ENCODE measurements at places on chromosomes 4 and X.

DNA sequence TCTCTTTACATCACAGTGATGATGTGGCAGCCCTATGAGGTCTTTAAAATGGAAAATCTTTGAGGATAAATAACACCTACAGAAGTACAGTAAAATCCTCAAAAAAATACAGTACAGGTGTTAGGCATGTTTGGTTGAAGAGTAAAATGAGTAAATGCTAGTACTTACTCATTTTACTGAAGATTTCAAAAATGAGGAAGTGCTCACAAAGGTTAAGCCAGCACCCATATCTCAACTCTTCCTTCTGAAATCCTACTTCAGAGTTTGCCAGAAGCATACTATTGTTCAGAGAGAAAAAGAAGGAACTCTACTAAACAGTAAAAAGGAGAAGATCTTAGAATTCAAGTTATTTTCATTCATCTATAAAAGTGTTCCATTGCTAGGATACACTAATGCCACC, 130.9 kb downstream of the CBR4 start:
- no peak for DNase-seq

DNA sequence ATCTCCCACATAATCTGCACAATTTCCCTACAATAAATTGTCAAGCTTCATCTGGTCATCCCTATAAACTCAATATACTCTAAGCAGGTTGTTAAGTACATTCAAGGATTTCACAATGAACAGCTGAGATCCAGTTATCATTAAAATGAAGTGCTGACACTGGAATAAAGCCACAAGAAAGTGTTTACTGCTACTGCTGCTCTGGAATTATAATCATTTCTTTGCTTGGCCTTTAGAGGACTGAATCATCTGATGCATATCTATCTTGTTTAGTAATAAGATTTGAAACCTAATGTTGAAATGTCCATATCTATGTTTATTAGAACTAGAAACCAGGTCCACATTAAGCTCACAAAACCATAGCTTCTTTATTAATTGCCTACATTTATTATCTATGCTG, 338.6 kb upstream of the ZFP42 start:
- DNase-seq = no peak

GRCh38 chrX:32281853-32282252, 929.5 kb downstream of the DMD start:
- no peak for DNase-seq

DNA sequence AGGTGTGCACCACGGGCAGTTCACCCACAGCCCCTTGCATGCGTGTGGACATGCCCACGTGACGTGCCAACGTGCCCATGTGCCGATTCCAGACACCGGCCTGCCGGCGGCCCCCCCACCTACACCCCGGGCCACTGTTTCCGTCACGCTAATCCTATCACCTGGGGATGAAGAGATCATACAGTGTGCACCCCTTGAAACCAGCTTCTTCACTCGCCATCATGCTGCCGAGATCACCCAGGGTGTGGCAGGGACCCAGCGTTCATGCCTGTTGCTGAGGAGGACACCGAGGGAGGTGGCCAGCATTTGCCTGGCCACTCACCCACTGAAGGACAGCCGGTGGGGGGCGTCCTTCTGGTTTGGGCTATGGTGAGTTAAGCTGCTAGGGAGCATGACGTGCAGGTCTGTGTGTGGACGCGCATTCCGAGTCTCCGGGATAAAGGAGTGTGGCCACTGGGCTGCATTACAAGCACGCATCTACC, 14.1 kb downstream of the CTBP1 start:
- DNase-seq = no peak

- peak; percentile 81 for DNase-seq
These were observed 236.1 kb downstream of the OPHN1 start for GRCh38 chrX:68196939-68197791.

DNA sequence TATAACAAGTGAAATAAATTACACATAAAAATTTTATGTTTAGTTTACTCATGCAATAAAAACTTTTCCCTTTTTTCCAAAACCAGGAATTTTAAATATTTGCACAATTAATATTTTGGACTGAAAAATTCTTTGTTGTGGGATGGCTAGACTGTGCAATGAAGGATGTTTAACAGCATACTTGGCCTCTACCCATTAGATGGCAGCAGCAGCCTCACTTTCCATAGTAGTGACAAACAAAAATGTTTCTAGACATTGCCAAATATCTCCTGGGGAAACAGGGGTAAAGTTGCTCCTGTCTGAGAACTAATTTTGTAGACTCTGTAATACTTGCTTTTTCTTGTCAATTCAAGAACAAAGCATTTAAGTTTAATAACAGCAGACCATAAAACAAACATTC, 49.8 kb downstream of the SCLT1 start:
- DNase-seq = no peak

- no peak for DNase-seq
These were observed 50.8 kb upstream of the ELF2 start for GRCh38 chr4:139227729-139228404.

DNA sequence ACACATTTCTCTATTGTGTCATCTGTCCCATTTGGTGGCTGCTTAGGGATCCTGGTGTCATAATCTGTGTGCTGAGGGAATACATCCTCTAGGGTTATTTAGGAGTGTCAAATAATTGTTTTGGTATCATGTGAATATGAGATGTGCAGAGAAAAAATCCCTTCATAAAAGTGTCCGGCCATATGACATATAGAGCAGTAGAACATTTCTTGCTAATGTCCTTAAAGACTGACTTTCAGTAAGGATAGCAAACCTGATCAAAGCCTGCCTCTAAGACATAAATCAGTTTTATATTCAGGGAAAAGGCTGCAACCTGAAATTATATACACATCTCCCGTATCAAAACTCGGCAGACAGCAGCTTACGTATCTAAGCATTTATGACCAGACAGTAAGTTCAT, 211.6 kb downstream of the ADAM29 start:
- no peak for DNase-seq

DNA sequence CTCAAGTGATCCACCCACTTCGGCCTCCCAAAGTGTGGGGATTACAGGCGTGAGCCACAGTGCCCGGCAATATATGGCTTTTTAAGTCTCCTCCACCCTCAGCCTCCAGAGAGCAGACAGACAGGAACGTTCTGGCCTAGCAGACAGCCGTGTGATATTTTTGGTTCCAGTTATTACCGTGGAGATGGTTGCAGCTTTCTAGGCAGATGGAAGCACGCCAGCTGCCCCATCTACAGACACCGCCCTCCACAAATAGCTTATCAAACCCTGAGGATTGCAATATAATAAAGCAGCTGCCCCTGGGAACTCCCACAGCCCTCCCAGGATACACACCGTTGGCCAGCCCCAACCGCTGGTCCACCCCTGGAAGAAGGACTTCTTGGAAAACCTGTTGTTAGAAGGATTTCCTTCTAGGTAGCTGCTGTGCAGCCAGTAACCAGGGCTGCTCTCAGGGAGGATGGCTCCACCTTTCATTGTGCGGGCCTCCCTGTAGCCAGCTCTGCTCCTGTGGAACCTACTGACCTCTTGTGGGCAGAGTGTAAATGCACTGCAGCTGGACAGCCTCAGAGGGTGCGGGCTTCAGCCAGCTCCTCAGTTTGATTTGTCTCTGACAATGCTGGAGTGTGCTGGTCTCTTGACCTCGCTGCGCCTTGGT, 44.0 kb downstream of the SLC25A5 start:
- peak; percentile 68 for DNase-seq

DNA sequence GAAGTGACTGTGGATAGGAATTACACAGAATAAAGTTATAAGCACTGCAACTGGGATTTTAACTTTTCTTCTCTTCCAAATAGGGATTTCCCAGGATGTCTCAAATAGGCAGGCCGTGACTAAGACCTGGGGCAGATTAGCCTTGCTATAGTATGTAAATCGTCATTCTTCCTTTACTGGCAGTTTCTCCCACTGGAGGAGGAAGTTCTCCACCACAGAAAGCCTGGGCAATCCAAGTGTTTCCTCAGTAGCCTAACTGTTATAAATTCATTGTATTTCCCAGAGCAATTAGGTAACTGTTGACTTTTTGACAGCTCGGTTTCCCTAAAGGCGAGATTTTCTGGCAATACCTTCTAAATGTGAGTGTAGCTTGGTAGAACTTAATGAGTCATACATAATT, at the start of gene TNIP3:
Gene TNIP3 (minus strand): TSS at position 31 of the 400 bp plus-strand sequence. CDS start 196 bp downstream, outside the sequence.
- DNase-seq = no peak

DNA sequence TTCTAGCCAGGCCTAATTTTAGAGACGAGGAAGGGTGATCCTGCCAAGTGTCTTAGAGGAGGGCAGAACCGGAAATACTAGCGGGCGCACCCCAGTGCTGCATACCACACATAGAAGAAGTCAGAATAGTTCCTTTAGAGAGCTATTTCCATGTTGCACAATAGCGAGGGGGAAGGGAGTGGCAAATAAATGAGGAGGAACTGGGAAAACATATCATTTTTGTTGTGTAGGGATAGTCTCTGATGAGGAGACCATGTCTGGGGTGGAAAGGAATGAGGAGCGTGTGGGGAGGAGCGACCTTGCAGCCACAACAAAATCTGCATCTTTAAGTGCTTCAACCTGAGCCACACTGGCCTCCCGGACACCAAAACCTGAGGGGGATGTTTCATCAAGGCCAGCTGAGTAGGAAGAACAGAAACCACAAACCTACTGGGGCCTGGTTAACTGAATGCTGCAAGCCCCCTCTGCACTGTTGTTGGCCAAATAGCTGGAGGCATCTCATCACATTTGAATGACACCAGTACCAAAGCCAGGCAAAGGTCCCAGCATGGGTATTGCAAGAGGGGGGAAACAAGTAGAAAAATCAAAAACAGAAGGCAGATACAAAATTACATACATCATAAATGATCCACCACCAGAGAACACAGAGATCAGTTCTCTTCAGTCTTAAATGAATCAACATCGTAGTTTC, 26.7 kb upstream of the C1QTNF7 start:
- no peak for DNase-seq

DNA sequence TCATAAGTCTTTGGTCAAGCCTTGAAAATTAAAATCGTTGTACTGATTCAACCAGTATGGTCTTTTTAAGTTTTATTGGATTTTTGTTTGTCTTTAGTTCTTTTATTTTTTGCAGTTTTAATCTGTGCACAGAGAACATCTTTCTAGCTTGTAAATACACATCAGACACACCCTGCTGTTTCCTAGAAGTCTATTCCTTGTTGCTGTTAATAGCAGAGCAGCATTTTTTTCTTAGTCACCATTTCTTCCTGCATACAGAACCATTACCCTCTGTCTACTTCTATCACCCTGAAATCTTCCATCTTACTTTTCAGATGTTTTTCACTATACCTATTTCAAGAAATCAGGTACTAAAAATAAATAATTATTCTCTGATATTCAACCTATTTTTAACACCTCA, 375.4 kb downstream of the GRID2 start:
- no peak for DNase-seq

DNA sequence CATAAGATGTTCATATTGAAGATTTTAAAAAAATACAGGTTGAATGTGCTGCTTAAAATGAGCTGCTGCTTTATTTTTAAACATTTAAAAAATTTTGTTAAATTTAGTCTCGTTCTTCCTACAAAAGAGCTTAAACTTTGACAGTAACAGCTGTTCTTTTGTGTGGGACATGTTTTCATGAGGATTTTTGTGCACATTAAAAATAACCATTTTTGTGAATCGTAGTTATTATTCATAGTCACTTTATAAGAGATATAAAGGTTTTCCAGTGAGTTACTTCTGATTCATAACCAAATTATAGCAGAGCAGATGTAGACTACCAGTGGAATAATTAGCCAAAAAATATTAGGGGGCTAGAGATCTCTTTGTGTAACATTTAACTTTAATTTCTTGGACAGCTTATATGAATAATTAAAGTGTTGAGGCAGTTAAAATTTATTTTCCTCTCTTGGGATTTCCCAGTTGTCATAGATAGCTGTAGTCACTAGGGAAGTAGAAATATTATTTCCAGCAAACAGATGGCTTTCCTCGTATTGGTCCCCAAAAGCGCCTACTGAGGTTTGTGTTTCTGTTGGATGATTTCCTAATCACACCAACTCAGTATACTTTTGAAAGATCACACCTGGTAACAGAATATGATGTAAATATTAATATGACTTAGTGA, 24.2 kb downstream of the RBPJ start:
- DNase-seq = no peak

GRCh38 chr4:39303871-39304270, 62.3 kb downstream of the RFC1 start:
- DNase-seq = no peak

- no peak for DNase-seq
These were observed 186.9 kb upstream of the STK26 start for GRCh38 chrX:131836161-131836560.

GRCh38 chrX:127177966-127178365, 358.4 kb downstream of the PRR32 start:
- no peak for DNase-seq

- no peak for DNase-seq
These were observed 74.4 kb upstream of the NAP1L2 start for GRCh38 chrX:73289039-73289438.

DNA sequence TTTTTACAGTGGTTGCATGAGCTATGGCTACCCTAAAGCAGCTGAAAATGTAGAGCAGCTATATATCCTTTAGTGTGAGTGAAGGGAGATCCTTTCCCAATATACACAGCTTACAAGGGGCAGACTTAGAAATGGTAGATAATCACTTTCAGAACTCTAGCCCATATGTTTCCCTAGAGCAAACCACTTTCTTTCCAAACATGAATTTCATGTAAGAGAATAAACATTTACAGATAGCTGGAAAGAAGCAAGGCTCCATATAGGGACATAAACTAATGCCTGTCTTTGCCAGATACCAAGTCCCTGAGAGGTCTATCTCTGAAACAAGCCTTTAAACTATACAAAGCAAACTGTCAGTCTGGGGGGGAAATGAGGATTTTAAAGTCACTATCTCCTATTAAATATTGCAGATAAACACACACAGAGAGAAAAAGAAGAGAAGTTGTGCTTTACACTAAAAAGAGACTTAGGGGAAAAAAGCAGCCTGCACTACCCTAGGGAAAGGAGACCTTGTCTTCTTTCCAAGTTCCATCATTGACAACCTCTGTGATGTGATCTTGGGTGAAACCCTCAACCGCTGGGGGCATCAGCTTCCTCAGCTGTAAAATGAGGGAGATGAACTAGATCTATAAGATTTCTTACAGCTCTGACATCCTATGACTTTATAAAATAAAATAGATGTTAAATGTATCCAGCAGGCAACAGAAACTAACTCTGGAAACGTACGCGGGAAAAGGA, 73.6 kb downstream of the TMEM156 start:
- DNase-seq = peak; percentile 19

DNA sequence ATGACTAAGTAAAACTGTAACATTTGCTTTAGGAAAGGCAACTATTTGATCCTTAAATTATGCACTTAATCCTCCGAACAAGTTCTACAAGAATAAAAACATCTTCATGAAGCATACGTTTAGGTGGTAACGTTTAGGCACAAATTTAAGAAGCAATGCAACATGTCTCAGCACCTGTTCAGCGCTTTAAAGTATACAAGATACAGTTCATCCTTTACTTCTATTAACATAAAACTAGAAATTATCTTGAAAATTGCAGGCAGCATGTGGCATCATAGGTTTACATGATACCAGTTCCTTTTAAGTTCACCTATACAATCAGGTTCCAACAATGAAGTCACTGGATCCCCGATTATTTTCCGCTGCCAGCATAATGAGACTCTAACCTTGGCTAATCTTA, 1.5 kb downstream of the PLA2G12A start:
- no peak for DNase-seq

Data from eye (tissue), 1 donor.